Stimulated activated CD8-positive, alpha-beta memory T cell treated with anti-CD3 and anti-CD28 coated beads, Interleukin-7, amount 100 ng/mL, for 48 hours (primary cell): ENCODE measurements at places on chromosomes 5 and 9.

GRCh38 chr9:73527521-73527920 is 375.9 kb downstream of the ANXA1 start:
- DNase-seq = no peak

DNA sequence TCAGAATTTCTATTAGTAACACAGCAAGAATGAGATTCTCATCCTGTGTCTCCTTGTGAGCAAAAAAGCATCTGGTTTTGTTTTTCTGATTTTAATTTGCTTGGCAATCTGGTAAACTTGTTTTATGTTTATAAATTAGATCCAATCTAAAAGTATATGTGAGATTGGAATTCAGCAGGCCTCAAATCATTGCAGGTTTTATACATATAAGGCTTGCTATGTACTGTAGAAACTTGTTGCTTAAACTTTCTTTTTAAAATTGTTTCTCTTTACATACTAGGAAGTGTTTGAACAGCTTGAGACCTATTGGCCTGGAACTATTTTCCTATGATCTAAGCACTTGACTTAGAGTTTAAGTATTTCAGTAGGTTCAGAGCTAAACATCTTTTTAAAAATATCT is 1037.8 kb downstream of the NR2F1-AS1 start:
- no peak for DNase-seq

GRCh38 chr9:86975036-86975435 is 27.7 kb upstream of the GAS1 start:
- no peak for DNase-seq

- no peak for DNase-seq
These were observed 546.0 kb upstream of the RORB start for GRCh38 chr9:73951147-73951546.

DNA sequence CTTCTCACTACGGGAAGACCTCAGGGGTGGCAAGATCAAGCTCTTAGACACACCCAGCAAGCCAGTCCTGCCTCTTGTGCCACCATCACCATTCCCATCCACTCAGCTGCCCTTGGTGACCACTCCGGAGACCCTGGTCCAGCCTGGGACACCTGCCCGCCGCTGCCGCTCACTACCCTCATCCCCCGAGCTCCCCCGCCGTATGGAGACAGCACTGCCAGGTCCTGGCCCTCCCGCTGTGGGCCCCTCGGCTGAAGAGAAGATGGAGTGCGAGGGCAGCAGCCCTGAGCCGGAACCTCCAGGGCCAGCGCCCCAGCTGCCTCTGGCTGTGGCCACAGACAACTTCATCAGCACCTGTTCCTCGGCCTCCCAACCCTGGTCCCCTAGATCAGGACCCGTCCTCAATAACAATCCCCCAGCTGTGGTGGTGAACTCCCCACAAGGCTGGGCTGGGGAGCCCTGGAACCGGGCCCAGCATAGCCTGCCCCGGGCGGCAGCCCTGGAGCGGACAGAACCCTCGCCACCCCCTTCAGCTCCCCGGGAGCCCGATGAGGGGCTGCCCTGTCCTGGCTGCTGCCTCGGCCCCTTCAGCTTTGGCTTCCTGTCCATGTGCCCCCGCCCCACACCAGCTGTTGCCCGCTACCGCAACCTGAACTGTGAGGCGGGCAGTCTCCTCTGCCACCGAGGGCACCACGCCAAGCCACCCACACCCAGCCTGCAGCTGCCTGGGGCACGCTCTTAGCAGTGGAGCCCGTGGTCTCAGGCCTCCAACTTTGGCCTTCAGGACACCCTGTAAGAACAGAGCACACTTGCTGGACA is 4.1 kb downstream of the TESK1 start:
- no peak for DNase-seq

GRCh38 chr5:11452852-11453251 is 451.4 kb downstream of the CTNND2 start:
- DNase-seq = no peak

DNA sequence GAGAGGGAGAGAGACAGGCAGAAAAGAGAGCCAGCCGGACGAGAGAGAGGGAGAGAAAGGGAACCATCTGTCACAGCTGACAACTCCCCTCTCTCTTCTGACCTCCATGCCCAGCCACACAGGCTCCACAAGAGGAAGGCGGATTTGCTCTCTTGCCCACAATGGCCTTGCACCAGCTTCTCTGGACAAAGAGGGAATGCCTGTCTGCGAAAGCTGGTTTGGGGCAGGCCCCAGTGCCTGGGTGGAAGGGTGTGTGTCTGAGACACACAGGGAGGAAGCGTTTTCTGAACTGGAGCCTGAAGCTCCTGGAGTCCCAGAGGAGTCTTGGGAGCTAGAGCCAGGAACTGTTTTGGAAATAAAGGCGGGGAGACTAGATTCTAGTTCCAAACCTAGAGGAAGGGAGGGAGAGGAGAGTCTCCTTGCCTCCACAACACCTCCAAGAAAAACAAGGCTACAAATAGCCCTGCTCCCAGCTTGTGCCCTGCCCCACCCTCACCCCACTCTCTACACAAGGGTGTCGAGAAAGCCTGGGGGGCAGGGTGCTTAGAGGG is 12.5 kb downstream of the C1QTNF2 start:
- no peak for DNase-seq

- DNase-seq = no peak
These were observed 148.0 kb downstream of the ERCC6L2 start for GRCh38 chr9:96023486-96023885.

GRCh38 chr5:39178171-39178570 is 41.2 kb downstream of the FYB1 start:
- no peak for DNase-seq
